ENCODE measurements at places on chromosomes 13 and 19. TPM values are rescaled to one million over a fixed set of nuclear protein-coding genes. Genes with fewer than 3 reads are reported as not detected.

CD70 gene
- total RNA-seq = 1.0 TPM

KLF2 gene
- total RNA-seq = 8.1 TPM

DNA sequence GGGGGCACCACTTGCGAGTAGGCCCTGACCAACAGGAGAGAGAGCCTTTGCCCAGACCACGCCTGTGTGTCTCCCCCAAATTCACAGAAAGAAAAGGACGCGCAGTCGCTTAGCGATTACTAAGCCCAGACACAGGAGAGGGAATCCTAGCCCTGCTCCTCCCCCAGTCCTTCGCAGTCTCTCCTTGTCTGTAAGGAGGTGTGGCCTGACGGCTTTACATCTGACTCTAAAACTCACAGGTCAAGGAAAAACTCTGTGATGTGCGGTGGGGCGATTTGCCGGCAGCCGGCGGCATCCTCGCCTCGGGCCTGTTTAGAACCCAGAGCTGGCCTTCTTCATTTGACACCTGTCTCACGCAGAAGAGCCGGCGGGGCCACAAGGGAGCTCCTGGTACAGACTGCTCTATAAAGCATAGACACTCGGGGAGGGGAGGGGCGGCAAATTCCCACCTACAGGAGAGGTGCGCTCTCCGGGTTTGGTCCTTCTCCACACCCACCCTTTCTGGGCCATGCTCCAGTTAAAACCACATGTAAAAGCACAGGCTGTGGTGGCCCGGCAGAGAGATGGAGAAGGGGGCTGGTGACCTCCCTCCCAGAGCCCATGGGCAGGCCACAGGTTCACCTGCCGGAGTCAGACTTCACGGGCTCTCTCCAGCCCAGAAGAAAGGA is 17.8 kb downstream of the GPR12 start:
- DNase-seq = no peak

DNA sequence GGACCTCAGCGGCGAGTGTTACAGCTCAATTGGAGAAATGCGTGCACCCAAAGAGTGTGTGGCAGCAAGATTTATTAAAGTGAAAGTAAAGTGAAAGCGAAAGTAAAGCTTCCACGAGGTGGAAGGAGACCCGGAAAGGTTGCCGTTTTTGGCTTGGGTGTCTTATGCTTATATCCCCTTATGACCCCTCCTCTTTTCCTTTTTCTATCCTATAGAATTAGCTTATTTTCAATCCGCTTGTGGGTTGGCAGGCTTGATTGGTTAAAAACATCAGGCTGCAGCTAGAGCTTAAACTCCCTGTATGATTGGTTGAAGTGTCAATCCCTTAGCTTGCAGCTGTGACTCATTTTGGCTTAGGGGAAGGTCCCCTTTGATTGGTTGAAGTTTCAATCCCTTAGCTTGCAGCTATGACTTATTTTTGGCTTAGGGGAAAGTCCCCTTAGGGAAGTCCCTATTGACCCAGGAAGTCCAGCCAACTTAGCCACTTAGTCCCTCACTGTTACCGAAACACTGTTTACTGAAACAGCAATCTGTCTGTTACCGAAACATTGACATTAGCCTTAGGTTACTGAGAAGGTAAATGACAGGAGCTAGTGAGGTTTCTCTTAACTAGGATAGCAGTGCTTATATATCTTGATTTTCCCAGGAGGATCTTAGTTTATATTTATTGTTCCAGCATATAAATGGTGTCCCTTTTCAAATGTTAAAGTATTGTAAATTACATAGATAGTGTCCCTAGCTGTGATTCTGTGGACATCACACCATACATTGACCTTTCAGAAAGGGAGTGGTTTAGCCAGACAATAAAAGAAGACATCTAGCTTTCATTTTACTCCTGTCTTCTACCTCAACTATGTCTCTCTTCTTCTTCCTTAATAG is 575.8 kb downstream of the DACH1 start:
- no peak for DNase-seq

DNA sequence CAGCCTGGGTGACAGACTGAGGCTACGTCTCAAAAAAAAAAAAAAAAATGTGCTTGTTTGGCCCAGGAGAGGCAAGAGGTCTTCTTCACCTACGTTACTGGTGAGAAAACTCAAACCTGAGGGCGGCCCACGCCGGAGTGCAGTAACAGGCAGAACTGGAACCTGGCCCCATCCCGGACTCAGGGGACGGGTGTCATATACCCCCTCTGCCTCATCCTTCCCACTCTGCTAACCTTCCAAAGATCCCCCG is 414 bp upstream of the ADAT3 start:
- no peak for DNase-seq

GRCh38 chr13:61286148-61286745 is 129.4 kb downstream of the PCDH20 start:
- no peak for DNase-seq

GRCh38 chr19:55486043-55486970 is 1.3 kb downstream of the NAT14 start:
- no peak for DNase-seq
